ENCODE measurements at places on chromosomes 5 and 9. TPM values are rescaled to one million over a fixed set of nuclear protein-coding genes. Genes with fewer than 3 reads are reported as not detected.

DNA sequence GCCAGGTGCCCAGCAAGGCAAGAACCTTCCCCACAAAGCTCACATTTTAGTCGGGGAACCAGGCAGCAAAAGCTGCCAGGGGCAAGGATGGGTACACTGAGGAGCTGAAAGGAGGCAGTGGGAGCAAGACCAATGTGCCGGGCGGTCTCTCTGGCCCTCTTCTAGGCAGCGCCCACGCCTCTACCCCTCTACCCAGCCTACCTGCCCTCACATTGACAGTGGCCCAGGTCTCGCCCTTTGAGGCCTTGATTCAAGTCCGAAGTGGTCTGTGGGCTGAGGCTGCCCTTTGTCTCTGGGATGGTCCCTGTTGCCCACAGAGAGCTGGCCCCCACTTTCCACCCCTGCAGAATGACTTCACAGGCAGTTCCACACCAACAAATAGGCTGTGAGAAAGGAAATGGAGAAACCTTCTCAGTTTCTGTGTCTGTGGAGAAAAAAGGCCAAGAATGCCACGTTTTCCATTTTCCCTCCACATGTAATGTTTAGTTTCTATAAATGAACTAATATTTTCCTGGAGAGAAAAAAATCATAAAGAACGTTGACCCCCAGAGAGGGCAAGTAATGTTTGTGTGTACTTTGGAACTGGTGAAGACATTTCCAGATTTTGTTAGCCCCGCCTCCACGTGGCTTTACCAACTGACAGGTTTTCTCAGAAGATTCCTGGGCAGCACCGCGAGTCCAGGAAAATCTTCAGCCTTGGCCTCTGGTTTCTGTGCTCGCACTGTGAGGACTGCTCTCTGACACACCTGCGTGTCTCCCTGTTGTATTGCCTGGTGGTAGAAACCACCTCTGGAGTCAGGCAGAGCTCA is 57.4 kb upstream of the ANGPTL2 start:
- DNase-seq, result no peak

GRCh38 chr5:96142786-96143434 is 181.3 kb upstream of the ELL2 start:
- no peak for DNase-seq

DNA sequence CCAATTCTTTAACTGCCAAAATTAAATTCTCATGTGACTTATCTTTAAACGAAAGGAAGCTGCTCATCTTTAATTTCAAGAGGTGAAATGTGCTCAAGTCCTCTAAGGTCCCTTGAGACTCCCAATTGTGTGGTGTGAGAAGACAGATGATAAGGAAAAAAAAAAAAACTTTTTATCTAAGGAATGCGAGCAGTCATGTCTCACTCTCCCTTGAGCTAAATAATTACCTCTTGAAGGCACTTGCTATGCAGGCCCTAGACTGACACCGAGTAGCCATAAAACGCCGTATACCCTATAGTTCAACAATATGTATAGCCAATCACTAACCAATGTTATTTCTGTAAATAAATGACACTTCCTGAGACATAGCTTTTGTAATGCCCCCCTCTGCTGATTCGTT is 1.5 kb upstream of the DTWD2 start:
- no peak for DNase-seq

DNA sequence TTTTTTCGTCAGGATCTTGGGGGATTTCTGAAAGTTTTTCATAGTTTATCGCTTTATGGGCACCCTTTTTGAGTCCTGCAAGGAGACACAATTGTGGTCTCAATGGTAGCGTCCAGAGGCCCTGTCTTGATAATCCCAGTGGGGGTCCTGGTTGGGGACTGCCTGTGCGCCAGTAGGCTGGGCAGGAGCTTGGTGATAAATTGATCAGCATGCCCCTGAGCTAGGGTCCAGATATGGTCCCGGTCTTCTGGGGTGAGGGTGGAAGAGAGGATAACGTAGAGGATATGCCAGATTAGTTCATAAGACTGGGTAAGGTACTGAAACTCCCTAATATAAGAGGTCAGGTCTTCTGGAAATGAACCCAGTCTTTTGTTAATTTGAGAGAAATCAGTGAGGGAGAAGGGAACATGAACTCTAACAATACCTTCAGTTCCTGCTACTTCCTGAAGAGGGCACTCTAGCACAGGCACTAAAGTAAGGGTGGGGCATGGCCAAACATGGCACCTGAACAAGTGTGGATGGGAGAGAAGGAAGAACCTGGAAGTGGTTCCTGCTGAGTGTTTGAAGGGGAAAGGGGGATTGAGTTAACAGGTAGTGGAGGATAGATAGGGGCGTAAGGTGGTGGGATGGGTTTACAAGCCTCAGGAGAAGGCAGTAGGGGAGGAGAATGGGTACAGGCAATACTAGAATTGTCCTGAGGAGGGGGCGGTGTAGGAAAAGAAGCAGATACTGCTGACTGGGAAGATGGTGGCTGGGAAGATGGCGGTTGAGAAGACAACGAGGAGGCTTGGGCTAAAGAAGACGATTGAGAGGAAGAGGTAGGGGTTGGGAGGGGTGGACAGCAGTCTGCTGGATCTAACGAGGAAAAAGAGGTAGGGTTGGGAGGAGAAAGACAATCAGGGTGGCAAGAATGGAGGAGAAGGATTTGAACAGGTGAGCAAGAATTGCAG is 33.8 kb upstream of the ANXA2R start:
- peak; percentile 56 for DNase-seq

GRCh38 chr9:99731950-99732349 is 89.7 kb upstream of the NR4A3 start:
- no peak for DNase-seq

- no peak for DNase-seq
These were observed 208.0 kb upstream of the ANKH start for GRCh38 chr5:15079566-15079965.

DNA sequence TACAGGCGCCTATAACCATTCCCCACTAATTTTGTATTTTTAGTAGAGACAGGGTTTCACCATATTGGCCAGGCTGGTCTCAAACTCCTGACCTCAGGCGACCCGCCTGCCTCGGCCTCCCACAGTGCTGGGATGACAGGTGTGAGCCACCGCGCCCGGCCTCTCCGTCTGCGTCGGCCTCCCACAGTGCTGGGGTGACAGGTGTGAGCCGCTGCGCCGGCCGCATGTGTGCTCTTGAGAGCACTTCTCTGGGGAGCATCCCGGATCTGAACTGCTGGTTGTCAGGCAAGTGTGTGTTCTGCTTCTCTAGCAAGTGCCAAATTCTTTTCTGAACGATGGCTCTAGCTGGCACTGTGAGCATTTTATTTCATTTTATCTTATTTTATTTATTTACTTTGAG is 3.7 kb upstream of the ENTPD2 start:
- no peak for DNase-seq

DNA sequence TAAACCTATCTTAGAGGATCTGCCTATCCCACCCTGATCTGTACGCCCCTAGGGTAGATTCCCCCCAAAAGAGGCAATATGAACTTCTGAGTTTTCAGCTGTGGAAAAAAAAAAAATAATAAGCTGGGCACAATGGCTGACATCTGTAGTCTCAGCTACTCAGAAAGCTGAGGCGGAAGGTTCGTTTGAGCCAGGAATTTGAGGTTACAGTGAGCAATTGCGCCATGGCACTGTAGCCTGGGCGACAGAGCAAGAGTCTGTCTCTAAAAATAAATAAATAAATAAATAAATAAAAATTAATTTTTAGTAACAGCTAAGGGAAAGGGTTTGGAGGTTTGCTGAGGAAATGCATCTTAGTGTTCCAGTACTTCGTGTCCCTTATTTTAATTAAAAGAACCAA is 21.1 kb upstream of the SLC28A3 start:
- DNase-seq, result no peak

DNA sequence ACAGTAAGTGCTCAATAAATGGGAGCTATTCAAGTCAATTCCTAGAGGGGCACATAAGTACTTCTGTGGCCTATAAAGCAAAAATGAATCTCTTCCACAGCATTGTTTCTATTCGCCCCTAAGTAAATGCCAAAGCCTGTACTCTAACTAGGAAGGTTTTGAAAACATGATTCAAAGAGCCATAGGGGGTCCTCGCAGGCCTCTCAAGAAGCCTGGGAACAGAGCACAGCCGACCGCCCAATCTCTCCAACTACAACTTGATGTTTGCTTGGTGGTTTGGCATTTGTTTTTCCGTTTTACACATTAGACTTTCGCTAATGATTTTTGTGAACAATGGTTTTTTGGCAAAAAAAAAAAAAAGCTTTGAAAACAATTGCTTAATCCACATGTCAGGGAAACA is 19.4 kb downstream of the EFNA5 start:
- DNase-seq, result no peak

DNA sequence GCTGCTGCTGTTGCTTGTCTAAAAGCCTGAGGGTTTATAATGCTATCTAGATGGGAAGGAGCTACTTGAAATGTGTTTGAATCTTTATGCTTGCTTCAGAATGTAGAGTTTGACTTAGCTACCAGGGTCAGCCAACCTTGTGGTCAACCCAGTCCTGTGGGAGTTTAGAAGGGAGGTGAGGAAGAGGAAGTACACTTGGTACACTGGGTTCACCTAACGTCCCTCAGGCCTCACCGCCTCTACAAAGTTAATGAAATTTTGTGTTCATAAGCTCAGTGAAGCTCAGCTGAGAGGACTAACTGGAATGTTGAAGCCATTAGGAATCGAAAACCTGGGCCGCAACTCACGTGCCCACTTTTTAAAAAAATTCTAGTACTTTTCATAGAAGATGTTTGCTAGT is 10.7 kb downstream of the IQGAP2 start:
- no peak for DNase-seq

GRCh38 chr5:147712019-147712418 is 70.5 kb downstream of the JAKMIP2 start:
- DNase-seq, result no peak

GRCh38 chr5:50623666-50624065 is 42.8 kb upstream of the PARP8 start:
- DNase-seq, result no peak

Gene PLEKHG4B
- total RNA-seq, result 0.29 TPM

Gene PCDHAC1
- total RNA-seq, result 0.96 TPM

Gene OR1Q1
- not detected for total RNA-seq

Gene CEP78
- total RNA-seq, result 57.7 TPM

Gene NMUR2
- total RNA-seq, result not detected

Gene KCTD16
- 0.89 TPM for total RNA-seq

Gene HMMR
- total RNA-seq, result 87.2 TPM

All from A172 (cell line).